ENCODE measurements at places on chromosomes 1 and 21.

- DNase-seq, result no peak
Measured at GRCh38 chr1:185672719-185673360, 61.4 kb upstream of the HMCN1 start.

DNA sequence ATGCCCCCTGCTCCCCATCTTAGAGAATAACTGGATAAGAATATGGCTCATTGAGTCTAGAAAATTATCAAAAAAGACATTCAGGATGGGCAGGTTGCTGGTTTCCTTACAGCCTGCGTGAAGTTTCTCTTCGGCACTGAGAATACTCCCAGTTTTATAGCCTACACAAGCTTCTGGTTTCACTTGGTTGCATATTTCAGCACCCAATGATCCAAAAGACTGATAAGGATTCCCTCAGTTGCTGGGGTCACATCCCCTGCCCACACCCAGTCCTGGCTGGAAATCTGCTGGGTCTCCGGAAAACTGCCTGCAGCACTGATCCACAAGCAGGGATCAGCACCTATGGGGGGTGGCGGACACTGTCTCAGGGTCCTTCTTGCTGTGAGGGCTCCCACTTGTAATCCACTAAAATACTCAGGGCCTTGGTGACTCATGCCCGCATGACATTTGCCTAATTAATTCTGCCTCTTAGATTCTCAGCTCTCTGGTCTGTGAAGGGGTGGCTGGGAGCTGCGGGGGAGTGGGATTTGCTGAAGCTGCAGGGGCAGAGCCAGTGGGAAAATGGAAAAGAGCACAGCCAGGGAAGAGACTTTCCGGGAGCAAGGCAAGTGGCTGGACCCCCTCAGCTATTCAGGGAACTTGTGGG is 142.5 kb downstream of the ZNF648 start:
- no peak for DNase-seq

DNA sequence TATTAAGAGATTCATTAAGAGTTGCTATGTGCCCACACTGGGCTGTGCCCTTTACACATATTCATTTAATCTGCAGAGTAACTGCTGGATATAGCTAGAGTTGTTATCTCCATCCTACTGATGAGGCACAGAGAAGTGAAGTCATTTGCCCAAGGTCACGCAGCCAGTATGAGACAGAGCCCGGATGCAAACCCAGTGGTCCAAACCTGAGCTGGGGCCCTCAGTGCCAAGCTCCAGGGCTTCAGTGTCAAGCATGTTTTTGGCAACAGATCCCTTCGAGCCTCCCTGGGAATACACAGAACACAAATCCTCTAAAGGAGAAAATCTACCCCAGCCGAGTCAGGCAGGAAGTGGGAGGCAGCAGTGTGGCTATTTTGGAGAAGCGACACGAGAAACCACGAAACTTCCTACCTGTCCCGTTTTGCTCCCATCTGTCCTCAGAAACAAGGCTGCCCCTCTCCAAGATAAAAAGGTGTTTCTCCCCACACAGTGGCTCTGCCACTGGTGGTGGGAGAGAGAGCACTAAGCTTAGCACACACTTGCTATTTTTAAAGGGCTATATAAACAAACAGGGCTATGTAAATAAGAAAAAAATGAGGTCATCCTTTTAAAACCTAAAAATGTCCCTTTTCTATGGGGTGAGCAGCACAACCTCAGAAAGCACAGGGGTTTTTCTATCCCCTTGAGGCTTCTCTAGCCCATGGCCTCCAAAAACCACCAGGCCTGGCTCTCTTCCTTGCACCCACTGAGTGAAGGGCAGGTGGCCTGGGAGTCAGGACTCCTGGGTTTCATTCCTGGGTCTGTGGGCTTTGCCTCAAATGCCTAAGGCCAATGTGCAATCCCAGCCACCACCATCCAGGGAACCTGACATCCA is 138.6 kb upstream of the EDN2 start:
- DNase-seq, result no peak

DNA sequence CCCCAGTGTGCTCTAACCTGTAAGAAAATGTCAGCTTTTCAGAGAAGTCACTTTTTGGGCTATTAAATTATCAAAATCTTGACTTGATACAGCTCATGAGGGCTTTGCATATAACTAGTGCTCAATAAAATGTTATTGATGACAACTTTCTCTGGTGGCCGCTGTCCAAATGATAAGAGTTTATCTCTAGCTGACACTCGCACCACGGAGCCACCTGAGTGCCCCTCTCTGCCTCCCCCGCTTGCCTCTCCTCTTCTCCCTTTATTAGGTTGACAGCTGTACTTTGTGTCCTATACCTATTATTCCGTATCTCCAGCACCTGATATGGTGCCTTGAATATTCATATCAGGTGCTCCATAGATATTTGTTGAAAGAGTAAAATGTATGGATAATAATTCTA is 82.8 kb downstream of the PHTF1 start:
- no peak for DNase-seq

GRCh38 chr1:169196581-169196980 is 90.1 kb downstream of the ATP1B1 start:
- DNase-seq, result no peak

DNA sequence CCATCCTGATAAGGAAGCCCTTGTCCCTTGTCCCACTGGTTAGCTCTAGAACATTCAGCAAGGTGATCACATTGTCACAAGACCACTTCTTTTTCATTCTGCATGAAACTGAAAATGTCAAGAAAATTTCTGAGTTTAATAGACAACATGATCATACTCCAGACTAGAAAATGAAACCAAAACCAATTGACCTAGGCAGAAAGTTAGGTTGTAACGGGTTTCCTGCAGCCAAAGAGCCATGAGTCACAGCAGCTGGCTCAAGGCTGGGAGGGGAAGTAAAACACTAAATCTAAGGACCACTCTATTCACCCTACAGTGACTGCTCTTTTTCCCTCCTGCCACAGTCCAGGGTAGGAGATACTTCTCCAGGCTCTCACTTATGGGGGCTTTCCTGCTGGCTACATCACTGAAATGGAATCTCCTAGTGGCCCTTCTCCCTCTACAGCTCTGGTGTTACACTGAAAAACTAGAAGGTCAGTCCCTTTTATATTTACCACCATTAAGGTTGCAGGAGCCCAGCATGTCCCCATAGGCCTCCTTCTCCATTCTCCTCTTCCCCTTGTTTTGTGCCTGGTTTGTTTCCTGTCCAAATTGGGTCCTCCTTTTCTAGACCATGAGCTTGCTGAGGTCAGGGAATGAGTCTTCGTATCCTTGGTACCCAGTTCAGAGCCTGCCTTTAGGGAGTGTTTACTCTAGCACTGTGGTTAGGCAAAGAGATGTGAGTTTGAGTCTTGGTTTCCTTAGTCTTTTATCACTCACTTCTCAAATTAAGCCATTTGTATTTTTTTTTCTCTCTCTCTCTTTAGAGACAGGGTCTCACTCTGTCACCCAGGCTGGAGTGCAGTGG is 236.5 kb upstream of the JUN start:
- no peak for DNase-seq

GRCh38 chr1:35866991-35867390 is 16.0 kb upstream of the AGO1 start:
- no peak for DNase-seq

DNA sequence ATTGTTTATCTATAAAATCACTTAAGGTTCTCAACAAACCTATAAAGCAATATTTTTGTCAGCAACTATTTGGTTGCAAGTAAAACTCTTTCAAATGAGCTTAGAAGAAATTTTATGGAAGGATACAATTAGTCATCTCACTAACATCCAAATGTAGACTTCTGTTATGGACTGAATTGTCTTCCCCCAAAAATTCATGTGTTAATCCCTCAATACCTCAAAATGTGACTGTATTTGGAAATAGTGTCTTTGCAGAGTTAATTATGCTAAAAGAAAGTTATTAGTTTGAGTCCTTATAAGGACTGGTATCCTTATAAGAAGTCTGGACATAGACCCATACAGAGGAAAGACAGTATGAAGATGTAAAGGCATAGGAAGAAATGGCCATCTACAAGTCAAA is 357.8 kb upstream of the PRMT6 start:
- no peak for DNase-seq

- DNase-seq, result peak; percentile 87
Measured at GRCh38 chr1:234658138-234658537, 48.2 kb upstream of the IRF2BP2 start.

DNA sequence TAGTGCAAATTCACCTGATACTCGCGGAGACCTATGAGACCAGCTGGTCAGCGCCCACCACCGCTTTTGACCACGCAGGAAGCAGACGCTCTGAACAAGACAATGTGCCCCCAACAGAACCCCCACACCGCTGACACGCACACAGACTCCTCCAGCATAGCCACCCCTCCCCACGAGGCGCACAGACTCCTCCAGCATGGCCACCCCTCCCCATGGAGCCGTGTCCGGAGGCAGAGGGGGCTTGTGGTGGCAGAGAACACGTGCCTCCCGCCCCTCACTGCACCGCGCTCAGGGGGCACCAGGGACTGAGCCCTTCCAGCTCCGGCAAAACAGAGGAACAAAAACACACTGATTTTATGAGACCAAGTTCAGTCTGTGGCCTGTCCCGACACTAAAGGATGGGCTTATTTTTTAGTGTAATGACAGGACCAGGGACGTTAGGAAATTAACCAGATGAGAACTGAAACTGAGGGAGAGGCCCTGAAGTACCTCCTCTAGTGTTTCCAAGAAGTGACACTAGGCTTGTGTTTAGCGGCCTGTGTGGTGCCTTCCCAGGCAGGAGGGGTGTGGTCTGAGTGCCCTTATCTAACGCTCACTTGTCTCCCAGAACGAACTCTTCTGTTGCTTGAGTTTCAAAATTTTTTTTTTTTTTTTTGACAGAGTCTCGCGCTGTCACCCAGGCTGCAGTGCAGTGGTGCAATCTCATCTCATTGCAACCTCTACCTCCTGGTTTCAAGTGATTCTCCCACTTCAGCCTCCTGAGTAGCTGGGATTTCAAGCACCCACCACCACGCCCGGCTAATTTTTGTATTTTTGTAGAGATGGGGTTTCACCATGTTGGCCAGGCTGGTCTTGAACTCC is 10.0 kb upstream of the AGPAT3 start:
- DNase-seq, result no peak
